ENCODE measurements at places on chromosomes 7 and 10.

DNA sequence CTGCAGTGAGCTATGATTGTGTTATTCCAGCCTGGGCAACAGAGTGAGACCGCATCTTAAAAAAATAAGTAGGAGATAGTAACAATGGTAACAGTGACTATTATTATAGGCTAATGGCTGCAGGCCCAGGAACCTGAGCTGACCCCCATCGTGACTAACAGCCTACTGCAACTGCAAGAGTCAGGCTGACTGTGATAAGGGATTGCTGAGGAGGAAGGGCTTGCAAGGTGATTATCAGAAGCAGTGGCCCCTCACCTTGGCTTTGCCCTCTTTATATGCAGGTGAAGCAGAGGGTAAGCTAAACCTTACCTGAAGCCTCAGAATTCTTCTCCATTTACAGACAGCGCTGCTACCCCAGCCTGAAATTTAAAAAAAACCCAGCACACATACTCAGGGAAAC, 83.9 kb upstream of the SDK1 start:
- DNase-seq: no peak

GRCh38 chr7:5348134-5349004, 65.6 kb downstream of the SLC29A4 start:
- no peak for DNase-seq

GRCh38 chr10:34723750-34724149, 91.3 kb downstream of the PARD3 start:
- no peak for DNase-seq

DNA sequence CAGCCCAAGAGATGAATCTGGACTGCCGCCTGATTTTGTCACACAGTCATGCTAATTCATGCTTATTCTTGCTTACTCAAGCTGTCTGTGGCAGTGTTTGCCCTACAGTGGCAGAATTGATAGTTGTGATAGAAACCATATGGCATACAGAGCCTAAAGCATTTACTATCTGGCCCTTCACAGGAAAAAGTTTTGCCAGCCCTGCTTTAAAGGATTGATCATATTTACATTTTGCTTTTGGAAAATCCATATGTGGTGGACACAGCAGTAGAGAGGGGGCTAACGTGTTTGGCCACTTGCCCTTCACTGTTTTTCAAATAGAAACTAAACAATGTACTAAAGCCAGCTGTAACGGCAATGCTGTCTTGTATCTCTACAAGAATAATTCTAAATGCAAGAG, 974.0 kb upstream of the GHITM start:
- DNase-seq: no peak

GRCh38 chr7:142500366-142500765, 242.5 kb upstream of the PRSS58 start:
- DNase-seq: no peak

DNA sequence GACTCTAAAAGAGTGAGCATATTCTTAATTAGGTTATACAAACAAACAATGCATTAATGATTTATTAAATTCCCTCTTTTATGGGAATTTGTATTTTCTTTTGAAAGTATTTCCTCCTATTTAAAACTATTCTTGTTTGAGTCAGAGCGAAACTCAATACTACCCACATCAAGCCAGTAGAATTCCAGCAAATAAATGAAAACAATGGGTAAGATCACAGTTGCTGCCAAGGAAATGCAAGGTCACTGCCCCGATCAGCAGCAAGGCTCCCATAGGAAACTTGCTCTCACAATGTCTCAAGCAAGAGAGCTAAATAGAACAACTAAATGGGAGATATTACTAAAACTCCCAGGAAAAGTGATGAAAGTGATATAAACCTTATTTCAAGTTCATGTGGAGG, 206.3 kb downstream of the THSD7A start:
- no peak for DNase-seq

DNA sequence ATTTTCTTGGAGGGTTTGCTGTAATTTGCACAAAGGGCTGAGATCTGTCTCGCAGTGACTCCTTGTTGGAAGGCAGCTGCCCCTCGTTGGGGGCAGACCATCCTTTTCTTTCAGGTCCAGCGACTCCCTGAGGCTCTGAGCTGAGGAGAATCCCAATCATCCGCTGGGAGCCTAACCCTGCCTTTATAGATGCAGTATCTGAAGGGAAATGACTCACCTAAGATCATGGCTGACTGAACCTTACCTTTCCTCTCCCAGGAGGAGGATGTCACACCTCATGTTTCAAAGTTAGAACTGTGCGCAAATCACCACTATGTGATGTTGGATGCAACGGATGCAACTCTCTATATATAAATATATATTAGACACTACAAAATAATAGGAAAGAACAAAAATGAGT, 36.4 kb upstream of the MXI1 start:
- DNase-seq: no peak

- no peak for DNase-seq
These were observed 61.6 kb downstream of the MICALL2 start for GRCh38 chr7:1397491-1398327.

DNA sequence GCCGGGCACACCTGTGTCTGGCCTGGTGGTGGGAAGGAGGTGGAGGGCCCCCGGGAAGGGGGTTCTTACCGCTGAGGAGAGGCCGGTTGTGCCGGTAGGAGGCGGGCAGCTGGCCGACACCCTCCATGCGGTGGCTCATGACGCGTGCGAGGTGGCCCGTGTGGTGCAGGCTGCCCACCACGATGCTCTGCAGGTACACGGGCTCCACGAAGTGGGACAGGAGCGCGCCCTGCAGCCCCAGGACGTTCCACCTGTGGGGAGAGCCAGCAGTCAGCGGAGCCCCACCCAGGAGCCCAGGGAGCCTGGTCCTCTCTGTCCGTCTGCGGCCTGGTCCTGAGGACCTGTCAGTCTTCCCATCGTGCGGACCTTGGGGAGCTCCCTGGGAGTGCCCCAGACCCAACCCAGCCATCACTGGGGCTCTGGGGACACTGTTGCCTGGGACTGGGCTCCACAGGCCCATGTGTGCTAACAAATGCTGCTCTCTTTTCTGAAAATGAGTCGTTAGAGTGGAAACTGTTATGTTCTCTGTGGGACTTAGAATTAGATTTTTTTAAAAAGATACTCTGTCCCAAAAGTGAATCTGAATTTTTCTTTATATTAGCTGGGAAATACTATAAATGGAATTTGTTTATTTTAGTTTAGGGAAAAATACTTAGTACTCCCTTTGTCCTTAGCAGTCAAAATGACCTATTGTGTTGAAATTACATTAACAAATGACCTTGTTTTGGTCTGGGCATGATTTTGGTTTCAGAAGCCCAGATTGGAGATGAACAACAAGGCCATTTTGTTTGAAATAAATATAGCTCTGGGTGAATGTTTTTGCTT, 143.9 kb downstream of the WDR37 start:
- no peak for DNase-seq

- DNase-seq: peak; percentile 69
These were observed 613 bp downstream of the OAT start for GRCh38 chr10:124417895-124418725.

- DNase-seq: no peak
These were observed 147.7 kb upstream of the AKR1E2 start for GRCh38 chr10:4678023-4678950.

DNA sequence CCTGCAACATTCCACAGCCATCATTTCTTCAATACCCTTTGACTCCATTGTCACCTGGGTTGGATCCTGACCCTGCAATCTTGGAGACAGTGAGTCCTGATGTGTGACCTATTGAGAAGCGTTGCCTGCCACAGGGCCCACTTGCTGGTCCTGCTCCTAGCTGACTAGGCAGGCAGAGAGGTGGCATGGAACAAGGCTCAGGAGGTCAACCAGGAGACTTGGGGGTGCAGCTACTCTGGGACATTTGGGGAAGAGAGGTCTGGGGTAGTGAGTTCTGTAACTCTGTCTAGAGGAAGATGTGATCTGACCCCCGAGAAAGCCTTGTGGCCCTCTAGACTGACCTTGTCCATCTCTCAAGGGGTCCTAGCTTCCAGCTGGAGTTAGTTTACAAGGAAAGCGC, 1.8 kb downstream of the ZMIZ2 start:
- DNase-seq: no peak

DNA sequence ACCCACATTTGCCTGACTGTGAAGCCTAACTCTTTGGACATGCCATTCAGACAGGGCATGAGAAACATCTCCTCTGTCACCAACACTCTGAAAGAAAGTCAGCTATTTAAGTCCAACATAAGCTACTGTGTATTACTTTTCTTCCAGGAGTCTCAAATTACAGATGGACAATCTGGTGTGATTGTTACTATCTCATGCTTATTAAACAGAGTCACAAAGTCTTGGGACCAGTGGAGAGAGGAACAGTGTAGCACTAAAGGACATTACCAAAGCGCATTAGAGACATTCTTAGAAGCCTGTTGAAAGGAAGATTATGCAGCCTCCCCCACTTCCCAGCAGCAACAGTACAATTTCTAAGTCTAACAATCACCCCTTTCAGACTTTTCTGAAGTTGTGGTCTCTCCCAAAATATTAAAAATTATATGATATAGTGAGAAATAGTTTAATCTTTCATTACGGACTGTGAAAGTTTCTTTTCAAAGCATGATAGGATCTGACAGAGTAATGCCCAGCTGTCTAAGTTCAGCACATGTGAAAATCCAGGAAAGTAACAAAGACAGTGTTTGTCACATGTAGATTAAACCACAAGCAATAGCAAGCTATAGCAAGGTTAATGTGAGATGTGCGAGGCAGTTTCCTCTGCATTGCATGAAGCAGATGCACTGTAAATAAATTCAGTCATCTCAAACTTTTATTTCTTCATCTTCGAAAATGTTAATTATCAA, 280.9 kb upstream of the FZD8 start:
- DNase-seq: no peak

- no peak for DNase-seq
These were observed 52.2 kb upstream of the ZPBP start for GRCh38 chr7:50145226-50145625.

DNA sequence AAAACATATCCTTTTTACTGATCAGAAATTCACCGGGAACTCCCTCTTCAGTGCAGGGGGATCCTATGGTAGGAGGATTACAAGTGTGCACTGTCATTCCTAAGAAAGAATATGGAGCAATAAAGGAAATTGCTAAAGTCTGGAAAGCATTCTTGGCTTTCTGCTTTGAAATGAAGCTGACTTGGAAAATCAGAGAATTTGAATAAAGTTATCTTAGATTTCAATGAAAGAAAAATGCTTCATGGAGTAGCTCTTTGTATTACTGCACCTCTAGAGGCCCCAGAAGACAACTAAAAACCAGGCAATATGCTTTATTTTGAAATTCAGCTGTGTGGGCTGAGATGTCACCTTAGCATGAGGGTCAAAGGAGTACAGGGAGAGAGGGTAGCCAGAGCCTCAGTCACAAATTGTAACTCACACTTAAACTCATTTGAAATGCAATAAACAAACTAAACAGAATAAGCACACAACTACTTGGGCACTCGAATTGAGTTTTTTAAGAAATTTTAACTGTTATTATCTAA, 102.5 kb downstream of the IMMP2L start:
- no peak for DNase-seq

GRCh38 chr7:18638594-18639452, 143.3 kb downstream of the HDAC9 start:
- no peak for DNase-seq

GRCh38 chr7:36904802-36905201, 180.5 kb upstream of the AOAH start:
- DNase-seq: no peak

GRCh38 chr7:93559639-93560491, 14.7 kb downstream of the CALCR start:
- DNase-seq: peak; percentile 54

DNA sequence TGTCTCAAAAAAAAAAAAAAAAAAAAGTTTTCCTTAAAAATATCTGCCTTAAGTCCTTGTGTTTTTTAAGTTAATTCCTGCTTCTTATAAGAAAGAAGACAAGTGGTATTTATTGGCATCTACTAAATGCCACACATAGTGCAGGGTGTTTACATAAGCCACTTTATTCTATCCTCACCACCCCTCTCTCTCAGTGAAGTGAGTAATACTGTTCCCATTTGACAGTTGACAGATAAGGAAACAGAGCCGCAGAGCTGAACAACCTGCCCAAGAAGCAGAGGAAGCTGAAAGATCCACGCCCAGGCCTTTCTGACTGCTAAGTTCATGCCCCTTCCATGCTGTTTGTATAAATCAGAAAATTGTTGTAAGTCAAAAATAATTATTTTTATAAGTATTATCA, 54.1 kb downstream of the ABLIM1 start:
- DNase-seq: no peak

DNA sequence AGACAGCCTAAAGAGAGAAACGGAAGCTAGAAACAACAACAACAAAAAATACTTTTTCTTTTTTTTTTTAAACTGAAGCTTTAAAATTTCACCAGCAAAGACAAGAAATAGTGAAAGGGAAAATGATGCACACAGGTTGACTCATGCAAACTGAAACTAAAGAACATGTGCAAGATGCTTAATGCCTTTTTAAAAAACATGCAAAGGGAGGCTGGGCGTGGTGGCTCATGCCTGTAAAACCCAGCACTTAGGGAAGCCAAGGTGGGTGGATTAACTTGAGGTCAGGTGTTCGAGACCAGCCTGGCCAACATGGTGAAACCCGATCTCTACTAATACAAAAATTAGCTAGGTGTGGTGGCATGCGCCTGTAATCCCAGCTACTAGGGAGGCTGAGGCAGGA, 15.1 kb upstream of the CUBN start:
- no peak for DNase-seq
